Activated CD8-positive, alpha-beta T cell treated with anti-CD3 and anti-CD28 coated beads, Interleukin-2, amount 10 ng/mL, durations not matched to agents 7 days and 5 days (primary cell): ENCODE measurements at places on chromosomes 7 and 10. TPM values are rescaled to one million over a fixed set of nuclear protein-coding genes. Genes with fewer than 3 reads are reported as not detected.
A peak's percentile ranks its signal among the peaks of the same experiment; 100 is the strongest.

LRIT1 gene
- not detected for total RNA-seq

GRCh38 chr10:104274762-104275721 lies 6.1 kb downstream of the GSTO2 start:
- DNase-seq = peak; percentile 49

- no peak for DNase-seq
Measured at GRCh38 chr10:123496375-123496774, 169.8 kb upstream of the GPR26 start.

DNA sequence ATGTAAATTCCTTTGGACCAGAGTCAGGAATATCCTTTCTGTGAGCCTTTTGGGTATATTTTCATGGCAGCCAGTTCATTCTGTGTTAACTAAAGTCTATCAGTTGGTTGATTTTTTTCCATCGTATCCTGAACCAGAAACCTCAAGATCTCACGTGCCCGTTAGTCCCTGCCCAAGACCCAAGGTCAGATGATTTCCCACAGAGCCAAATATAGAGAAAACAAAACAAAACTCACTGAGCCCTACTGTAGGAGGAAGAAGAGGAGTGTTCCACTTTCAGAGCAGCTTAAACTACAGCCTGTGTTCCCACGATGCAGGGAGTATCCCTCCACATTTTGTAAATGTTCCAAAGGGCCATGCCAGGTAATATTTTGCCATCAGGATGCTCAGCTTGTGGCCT lies 96.0 kb upstream of the ADO start:
- no peak for DNase-seq

GRCh38 chr7:56023500-56023899 lies 27.7 kb downstream of the PSPH start:
- no peak for DNase-seq

DNA sequence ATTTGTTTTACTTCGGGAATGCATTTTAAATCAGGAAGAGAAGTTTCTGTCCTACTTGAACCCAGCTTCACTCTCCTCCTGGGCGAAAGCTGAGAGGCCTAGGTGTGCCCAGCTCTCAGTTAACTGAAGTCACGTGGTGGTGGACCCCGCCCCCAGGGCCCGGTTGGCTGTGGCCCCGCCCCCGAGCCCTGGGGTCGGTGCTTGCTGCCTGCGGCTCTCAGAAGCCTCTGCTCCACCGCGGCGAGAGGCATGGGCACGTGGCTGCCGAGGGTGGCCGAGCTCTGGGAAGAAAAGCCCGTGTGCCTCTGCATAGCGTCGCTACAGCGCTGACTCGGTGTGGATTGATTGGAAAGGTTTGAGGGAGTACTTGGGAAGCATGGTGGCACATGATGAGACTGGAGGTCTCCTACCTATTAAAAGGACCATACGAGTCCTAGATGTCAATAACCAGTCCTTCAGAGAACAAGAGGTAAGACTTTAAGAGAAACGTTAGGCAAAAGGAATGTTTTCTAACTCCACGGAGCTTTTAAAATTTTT lies 34.1 kb downstream of the NET1 start:
- DNase-seq = peak; percentile 80

DNA sequence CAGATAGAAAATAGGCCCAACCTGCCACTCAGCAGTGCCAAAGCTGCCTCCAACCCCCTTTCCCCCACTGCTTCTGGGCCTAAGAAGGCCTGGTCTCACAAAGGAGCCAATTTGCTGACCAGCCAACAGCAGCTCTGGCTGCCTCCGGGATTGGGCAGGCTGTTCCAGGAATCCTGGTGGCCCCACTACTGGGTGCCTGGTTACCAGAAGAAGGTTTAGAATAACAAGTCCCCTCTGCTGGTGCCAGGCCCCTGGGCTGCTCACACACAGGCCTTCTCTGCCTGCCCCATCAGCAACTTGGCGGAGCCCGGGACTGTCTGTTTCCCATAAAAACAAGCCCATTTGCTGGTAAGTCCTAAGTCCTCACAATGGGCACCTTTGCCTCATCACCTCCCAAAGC lies 1.2 kb downstream of the PHKG1 start:
- DNase-seq = no peak

- DNase-seq = no peak
Measured at GRCh38 chr7:152462995-152463708, 27.3 kb upstream of the KMT2C start.

- no peak for DNase-seq
Measured at GRCh38 chr7:73723813-73724212, 4.3 kb upstream of the STX1A start.

GRCh38 chr10:129814681-129815646 lies 149.1 kb downstream of the EBF3 start:
- no peak for DNase-seq

CHST3 gene
- total RNA-seq = not detected

DNA sequence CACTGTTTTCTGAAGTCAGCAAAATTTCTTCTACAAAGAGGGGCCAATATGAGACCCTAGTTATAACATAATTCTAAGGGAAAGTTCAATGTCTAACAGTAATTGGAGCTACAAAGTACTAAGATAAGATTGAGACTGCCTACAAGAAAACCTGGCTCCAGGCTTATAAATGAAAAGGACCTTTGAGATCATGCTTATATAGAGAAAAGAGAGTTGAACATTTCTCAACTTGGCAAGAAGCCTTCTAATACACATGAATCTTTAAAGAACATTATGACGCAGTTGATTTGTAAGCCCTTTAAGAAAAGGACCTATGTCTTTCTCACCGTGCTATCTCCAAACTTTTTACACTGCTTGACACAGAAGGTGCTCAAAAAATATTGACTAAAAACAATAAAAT lies 87.9 kb downstream of the TPK1 start:
- no peak for DNase-seq

- no peak for DNase-seq
Measured at GRCh38 chr10:128380946-128381345, 254.7 kb upstream of the MKI67 start.

WNT2 gene
- total RNA-seq = not detected

DNA sequence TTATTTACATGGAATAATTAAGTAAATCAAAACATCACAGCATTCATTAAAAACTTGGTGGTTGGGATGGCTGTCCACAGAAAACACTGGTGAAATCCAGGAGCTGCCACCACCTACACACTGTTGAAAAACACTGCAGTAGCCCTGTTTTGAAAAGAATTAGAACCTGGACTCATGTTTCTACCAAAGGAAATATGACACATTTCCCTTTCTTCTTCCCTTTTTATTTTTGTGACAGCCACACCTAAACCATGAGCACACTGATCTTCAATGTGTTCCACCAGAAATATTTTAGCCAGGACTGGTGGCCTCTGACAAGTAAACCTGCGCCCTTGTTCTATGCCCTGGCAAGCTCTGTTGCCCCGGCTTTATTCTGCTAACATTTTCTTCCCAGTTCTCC lies 3.3 kb downstream of the TMEM140 start:
- DNase-seq = no peak

- DNase-seq = no peak
Measured at GRCh38 chr10:5364374-5364773, 392 bp upstream of the UCN3 start.

OIT3 gene
- not detected for total RNA-seq

DNA sequence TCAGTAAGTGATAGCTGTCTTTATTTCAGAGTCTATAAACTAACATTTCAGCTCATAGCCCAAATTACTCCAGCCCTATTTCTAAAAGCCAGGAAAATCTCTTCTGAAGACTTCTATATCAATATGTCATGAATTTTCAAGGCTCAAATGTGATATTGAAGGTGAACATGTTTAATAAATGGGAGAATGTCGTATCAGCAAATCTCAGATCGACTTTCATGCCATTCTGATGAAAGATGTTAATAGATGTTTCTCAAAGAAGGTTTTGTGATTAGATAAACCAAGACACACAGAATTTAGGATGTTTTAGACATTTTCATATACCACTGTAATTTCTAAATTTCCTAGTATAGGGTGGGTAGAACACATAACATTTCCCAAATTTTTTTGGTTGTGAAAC lies 380.6 kb downstream of the ARL4A start:
- no peak for DNase-seq

DNA sequence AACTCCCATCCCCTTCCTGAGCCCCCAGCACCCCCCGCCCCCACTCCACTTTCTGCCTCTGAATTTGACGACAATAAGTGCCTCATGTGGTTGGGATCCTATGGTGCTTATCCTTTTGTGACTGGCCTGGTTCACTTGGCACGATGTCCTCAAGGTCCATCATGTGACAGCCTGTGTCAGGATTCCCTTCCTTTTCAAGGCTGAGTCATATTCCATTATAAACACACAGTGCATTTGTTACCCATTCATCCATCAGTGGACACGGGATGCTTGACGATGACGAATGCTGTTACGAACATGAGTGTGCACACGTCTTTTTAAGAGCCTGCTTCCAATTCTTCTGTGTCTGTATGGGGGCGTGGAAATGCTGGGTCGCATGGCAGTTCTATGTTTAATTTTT lies 26.7 kb downstream of the SHH start:
- DNase-seq = no peak

DNA sequence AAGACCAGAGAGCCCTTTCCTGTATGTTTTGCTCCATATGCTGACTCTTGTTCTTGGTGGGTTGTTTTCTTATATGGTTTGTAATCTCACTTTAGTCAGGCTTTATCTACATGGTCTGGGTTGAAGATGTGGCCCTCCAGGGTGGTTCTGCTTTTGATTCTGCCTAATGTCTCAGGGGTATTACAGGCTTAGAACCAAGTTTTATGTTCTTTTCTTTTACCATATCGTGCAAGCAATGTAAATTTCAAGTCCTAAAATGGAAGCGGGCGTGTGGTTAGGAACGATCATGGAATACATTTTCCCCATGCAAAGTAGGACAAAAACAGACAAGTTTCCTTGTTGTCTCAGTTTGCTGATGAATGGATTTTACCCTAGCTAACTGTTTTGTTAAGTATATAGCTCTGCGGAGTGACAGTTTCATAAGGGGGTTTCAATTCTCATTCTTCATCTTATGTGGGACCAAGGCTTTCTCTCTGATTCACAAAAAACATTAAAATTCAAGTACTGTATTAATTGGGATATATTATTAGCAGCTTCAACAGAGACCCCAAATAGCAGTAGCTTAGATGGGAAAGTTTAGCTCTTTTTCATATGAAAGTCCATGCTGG lies 58.7 kb downstream of the MTURN start:
- DNase-seq = no peak

ZNF727 gene
- total RNA-seq = not detected
